ENCODE measurements at places on chromosomes 1 and 21.

DNA sequence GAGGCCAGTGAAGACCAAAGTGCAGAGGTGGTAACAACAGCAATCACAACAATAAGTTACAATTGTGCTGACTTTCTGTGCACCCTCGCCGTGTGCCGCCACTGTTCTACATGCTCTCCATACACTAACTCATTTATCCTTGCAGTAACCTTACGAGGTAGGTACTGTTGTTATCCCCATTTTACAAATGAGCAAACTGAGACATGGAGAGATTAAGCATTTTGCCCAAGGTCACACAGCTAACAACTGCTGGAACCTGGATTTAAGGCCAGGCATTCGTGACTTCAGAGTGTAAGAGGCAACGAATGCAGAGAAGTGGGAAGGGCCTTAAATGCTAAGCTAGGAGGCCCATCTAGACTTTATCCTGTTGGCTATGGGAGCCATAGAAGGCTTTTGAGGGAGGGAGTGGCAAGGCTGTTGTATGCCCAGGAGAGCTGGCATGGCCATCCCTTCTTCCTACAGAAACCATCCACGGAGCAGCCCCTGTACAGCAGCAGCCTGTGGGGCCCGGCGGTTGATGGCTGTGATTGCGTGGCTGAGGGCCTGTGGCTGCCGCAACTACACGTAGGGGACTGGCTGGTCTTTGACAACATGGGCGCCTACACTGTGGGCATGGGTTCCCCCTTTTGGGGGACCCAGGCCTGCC, 36.6 kb downstream of the AZIN2 start:
- no peak for DNase-seq

- DNase-seq: peak; percentile 39
Observed at GRCh38 chr1:6185635-6186382, 5.7 kb upstream of the CHD5 start.

- DNase-seq: peak; percentile 18
Observed at GRCh38 chr1:159161001-159161718, 10.3 kb upstream of the CADM3 start.

DNA sequence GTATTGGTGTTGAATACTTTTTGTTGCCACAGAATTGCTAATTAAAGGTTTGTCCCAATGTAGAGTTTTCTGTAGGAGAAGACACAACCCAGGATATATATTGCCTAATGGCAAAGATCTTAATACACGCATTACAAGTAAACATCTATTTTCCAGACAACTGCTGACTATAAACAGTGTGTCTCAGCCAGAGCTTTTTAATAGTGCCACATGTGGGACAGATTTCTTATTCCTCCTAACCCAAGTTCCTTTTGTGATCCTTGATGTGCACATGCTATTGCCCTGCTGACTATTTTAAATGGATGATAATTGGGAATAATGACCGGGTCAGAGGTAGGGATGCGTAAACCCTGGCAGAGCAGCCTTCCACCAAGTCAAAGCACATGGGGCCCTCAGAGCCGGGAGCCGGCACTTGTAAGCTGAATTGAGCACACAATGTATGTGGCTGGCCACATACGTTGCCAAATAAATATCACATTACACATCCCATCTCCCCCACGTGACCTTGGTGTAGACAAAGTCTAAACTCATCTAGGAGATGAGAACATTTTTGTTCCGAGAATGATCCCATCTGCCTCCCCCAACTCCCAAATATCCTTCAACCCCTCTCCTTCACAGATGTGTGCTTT, 209.8 kb upstream of the NFIA start:
- no peak for DNase-seq

GRCh38 chr1:79633456-79633855, 626.9 kb upstream of the ADGRL4 start:
- DNase-seq: no peak

- no peak for DNase-seq
Observed at GRCh38 chr21:43908167-43908566, 43.1 kb downstream of the AGPAT3 start.

DNA sequence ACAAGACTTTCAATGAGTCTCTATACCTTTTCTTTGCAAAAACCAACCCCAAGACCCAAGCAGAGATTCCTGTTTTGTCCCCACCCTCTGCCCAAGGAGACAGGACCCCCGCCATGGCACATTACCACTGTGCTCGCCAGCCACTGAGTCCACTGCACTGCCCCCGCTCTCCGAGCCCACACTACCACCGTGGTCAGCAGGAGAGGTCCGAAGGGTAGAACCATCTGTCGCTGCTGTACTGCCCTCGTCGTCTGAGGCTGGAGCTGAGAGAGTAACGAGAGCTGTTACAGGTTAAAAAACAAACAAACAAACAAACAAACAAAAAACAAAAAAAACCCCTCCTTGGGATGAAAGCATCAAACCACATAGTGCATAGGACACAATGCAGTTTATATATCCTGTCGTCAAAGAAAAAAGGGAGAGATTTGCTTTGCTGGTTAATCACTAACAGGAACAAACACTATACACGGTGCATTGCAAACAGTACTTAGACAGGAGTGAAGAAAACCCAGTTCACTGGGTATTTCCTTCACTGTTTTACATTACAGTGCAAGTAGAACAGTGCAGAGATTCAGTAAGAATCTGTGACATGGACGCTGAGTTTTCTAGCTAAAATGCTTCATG, 71.0 kb downstream of the UBR4 start:
- no peak for DNase-seq

- no peak for DNase-seq
Observed at GRCh38 chr1:95384567-95384966, 150.6 kb downstream of the RWDD3 start.

DNA sequence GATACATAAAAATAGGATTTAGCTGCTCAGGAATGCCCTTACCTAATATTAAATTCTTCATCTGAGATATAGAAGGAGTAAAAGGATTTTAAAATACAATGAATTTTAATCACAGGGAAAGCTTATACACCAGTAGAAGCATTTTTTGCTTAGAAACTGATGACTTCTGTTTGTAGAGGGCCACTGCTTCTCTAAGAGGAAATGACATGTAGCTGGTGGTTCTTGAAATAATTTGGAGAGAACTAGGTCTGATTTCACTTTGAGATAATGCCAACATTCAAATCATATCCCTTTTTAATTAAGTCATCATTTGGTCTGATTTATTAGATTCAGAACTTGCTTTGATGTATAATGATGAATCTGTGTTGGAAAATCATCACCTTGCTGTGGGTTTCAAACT, 166.6 kb upstream of the SGIP1 start:
- no peak for DNase-seq

Measured in SK-N-MC (cell line).